Upper lobe of right lung (tissue), 1 donor: ENCODE measurements at places on chromosomes 7 and 10. TPM values are rescaled to one million over a fixed set of nuclear protein-coding genes. Genes with fewer than 3 reads are reported as not detected.

LRGUK gene
- total RNA-seq: 0.49 TPM

CLRN3 gene
- total RNA-seq: not detected

AP5Z1 gene
- total RNA-seq: 48.9 TPM

PLA2G12B gene
- 1.2 TPM for total RNA-seq

AMPH gene
- total RNA-seq: 0.58 TPM

TMEM130 gene
- 20.0 TPM for total RNA-seq

EDRF1 gene
- 20.8 TPM for total RNA-seq

DNA sequence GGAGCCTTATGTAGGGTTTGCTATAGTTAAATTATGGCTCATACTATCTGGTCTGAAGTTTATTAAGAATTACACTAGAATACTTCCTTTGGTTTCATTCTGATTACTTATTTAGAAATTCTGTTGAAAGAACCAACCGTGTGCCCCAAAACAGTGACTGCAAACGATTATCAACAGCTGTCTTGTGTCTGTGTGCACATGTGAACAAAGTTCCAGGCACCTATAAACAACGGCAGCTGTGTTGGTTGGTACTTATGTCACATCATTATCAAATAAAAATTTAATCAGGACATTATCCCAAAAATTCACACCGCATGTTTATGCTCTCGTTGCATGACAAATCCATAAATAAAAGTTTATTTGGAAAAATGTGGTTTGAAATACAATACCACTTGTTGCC is 80.6 kb downstream of the USP6NL start:
- DNase-seq: no peak
- no peak overlapping the region for H3K27ac ChIP-seq
- H3K4me1 ChIP-seq: peaks cover 15% of the 10 kb centered on the region

DNA sequence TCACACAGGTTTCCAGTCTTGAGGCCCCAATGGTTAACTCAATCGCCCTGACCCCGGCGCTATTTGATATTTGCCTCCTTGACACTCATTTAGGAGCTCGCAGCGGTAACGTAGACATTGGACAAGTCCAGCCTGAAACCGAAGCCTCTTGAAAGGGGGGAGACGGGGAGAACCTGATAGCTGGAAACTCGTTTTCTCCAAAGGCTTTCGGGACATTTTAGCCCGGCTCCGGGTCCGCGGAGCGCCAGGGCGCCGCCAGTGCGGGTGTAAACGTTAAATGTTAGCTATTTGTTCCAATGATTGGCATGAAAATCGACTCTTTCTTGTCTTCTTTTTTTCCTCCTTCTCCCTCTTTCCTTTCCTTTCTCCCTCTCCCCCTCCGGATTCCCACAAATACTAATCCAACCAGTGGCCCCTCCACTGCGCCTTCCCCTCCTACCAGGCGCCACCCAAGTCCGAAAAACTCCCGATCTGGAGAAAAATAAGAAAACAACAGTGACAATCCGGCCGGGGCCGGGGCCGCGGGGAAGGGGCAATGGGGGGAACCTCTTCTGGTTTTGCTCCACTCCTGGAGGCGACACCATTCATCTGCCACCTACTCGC is 17.2 kb upstream of the GATA3 start:
- H3K4me1 ChIP-seq: peaks cover 16% of the 10 kb centered on the region
- DNase-seq: no peak
- peaks cover 100% of the 10 kb centered on the region for H3K27me3 ChIP-seq

- H3K27me3 ChIP-seq: no peaks in the 10 kb centered on the region
- no peaks in the 10 kb centered on the region for H3K36me3 ChIP-seq
- H3K4me3 ChIP-seq: no peak overlapping the region
- no peaks in the 10 kb centered on the region for H3K4me1 ChIP-seq
- no peak for DNase-seq
Measured at GRCh38 chr7:3009086-3009485, 34.6 kb downstream of the CARD11 start.

- no peak overlapping the region for H3K4me3 ChIP-seq
- no peak for DNase-seq
- H3K36me3 ChIP-seq: peaks cover 71% of the 10 kb centered on the region
- no peaks in the 10 kb centered on the region for H3K4me1 ChIP-seq
- no peak overlapping the region for H3K27ac ChIP-seq
Measured at GRCh38 chr10:101609481-101609880, 21.4 kb downstream of the DPCD start.

DNA sequence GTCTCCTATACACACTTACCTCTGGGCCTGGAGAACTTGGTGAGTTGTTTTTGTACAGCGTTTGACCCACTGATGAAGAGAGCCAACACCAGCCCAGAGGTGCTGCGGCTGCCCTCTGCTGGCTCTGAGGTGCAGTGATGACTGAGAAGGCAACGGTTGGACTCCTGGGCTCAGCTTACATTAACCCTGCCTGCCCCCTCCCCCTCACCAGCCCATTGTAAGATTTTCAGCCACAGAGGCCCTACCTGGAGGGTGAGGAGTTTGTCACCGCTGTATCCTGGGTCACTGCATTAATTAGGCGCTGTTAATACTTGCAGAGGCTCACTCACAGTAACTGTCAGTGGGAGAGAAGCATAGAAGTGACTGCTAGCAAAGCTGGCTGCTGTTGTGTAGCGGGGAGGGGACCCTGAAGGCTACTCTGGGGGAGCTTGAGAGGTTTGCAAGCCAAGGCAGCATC is 19.0 kb upstream of the ANKRD2 start:
- H3K36me3 ChIP-seq: no peaks in the 10 kb centered on the region
- H3K27ac ChIP-seq: no peak overlapping the region
- peaks cover 11% of the 10 kb centered on the region for H3K4me1 ChIP-seq
- H3K4me3 ChIP-seq: no peak overlapping the region

DNA sequence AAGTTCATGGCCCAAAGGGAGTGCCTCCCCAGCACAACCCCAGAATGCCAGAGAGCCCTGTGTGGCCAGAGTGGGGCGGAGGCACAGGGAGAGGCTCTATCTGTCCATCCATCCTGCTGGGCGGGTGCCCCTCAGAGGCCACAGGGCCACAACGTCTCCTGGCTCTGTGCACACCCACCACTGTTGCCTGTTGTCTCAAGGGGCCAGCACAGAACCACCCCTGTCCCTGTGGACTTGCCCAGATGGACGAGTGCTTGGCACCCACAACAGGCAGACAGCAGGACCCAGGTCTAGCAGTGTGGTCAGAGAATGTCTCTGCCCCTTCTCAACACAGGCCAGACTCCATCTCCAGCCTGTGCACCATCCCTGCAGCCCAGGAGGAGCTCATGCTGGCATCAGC is 92.8 kb downstream of the PAXIP1 start:
- H3K4me3 ChIP-seq: no peak overlapping the region
- peaks cover 20% of the 10 kb centered on the region for H3K27me3 ChIP-seq
- DNase-seq: no peak
- H3K27ac ChIP-seq: no peak overlapping the region

- no peaks in the 10 kb centered on the region for H3K4me1 ChIP-seq
- H3K27ac ChIP-seq: no peak overlapping the region
- no peak for DNase-seq
- H3K27me3 ChIP-seq: no peaks in the 10 kb centered on the region
Measured at GRCh38 chr7:116024826-116025809, 5.4 kb downstream of the TFEC start.

DNA sequence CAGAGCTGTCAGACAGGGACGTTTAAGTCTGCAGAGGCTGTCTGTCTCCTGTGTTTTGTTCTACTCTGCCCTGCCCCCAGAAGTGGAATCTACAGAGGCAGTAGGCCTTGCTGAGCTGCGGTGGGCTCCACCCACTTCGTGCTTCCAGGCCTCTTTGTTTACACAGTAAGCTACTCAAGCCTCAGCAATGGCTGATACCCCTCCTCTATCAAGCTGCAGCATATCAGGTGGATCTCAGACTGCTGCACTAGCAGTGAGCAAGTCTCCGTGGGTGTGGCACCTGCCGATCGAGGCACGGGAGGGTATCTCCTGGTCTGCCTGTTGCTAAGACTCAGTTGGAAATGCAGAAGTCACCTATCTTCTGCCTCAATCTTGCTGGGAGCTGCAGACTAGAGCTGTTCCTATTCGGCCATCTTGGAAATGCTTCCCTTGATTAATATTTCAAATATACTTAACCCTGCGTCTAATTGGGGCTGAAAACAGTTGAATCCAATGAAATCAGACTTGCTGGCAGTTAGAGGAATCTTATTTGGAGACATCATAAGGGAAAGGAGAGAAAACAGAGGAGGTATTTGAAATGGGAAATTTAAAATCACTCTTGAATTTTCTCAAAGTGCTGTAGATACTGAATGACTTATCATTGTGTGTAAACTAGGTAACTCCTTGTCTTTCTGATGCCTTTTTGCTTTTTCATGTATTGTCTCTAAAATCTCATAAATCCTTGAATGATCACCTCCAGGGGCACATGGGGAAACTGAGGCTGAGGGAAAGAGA is 13.8 kb upstream of the CYP3A5 start:
- no peak for DNase-seq
- no peaks in the 10 kb centered on the region for H3K36me3 ChIP-seq
- H3K4me1 ChIP-seq: no peaks in the 10 kb centered on the region
- no peaks in the 10 kb centered on the region for H3K27me3 ChIP-seq

GRCh38 chr10:18649364-18649959 is 1.9 kb downstream of the NSUN6 start:
- no peaks in the 10 kb centered on the region for H3K27me3 ChIP-seq
- no peak overlapping the region for H3K4me3 ChIP-seq
- H3K27ac ChIP-seq: no peak overlapping the region
- peaks cover 13% of the 10 kb centered on the region for H3K4me1 ChIP-seq
- no peak for DNase-seq
- peaks cover 5% of the 10 kb centered on the region for H3K36me3 ChIP-seq

GRCh38 chr10:61921143-61921542 is 19.6 kb downstream of the ARID5B start:
- H3K36me3 ChIP-seq: no peaks in the 10 kb centered on the region
- no peak overlapping the region for H3K27ac ChIP-seq
- no peaks in the 10 kb centered on the region for H3K4me1 ChIP-seq
- no peak overlapping the region for H3K4me3 ChIP-seq
- H3K27me3 ChIP-seq: no peaks in the 10 kb centered on the region
- DNase-seq: no peak

GRCh38 chr10:118963933-118964332 is 65.6 kb upstream of the NANOS1 start:
- H3K36me3 ChIP-seq: no peaks in the 10 kb centered on the region
- peaks cover 7% of the 10 kb centered on the region for H3K4me1 ChIP-seq
- no peak overlapping the region for H3K4me3 ChIP-seq
- H3K27me3 ChIP-seq: no peaks in the 10 kb centered on the region

DNA sequence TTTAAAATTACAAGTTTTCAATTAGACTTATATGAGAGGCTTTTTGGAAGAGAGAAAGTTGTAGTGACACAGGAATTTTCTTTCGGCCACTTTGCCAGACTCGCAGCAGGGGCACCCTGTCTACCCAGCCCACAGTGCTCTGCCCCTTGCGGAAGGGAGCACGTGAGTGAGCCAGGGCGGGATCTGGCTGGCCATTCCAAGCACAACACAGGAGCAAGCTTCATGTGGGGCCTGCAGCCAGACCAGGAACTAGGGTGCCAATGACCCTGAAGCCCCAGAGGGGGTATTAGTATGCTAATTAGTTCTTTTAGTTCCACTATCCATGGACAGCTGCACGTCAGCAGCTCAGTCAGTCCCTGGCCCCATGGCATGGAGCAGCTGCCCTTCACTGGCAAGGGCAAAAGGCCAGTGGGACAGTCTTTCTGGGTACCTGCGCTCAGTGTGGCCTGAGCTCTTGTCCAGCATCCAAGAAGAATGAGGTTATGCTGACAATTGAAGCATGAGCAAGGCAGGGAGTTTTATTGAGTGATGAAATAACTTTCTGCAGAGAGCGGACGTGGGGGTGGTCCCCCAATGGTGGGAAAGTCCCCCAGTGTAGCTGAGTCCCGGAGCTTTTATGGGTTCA is 251.1 kb upstream of the CSTF2T start:
- DNase-seq: no peak
- no peaks in the 10 kb centered on the region for H3K4me1 ChIP-seq
- no peak overlapping the region for H3K4me3 ChIP-seq
- H3K27ac ChIP-seq: no peak overlapping the region
- H3K36me3 ChIP-seq: no peaks in the 10 kb centered on the region

DNA sequence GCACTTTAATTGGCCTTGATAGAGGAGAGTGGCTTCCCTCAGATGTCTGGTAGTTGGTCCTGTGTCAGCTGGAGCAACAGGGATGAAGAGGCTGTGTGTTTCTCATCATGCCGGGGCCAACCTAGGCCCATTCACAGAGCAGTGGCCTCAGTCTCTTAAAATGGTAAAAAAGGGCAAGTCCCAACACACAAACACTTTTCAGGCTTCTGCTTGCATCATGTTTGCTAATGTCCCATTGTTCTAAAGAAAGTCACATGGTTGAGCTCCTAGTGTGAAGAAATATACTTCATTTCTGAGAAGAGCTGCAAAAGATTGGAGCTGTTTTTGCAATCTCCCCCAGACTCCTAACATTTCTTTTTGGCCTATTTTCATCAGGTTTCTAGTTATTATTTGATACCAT is 40.6 kb upstream of the RBAK start:
- H3K36me3 ChIP-seq: no peaks in the 10 kb centered on the region
- H3K4me1 ChIP-seq: no peaks in the 10 kb centered on the region
- no peak for DNase-seq
- H3K27ac ChIP-seq: no peak overlapping the region
- no peak overlapping the region for H3K4me3 ChIP-seq

GRCh38 chr7:115015619-115016018 is 93.7 kb downstream of the MDFIC start:
- no peaks in the 10 kb centered on the region for H3K36me3 ChIP-seq
- no peak overlapping the region for H3K4me3 ChIP-seq
- H3K27ac ChIP-seq: no peak overlapping the region
- no peaks in the 10 kb centered on the region for H3K4me1 ChIP-seq
- H3K27me3 ChIP-seq: no peaks in the 10 kb centered on the region

GRCh38 chr7:88666626-88667025 is 92.9 kb upstream of the ZNF804B start:
- H3K27ac ChIP-seq: no peak overlapping the region
- no peaks in the 10 kb centered on the region for H3K36me3 ChIP-seq
- no peaks in the 10 kb centered on the region for H3K27me3 ChIP-seq
- H3K4me1 ChIP-seq: no peaks in the 10 kb centered on the region
- no peak for DNase-seq

DNA sequence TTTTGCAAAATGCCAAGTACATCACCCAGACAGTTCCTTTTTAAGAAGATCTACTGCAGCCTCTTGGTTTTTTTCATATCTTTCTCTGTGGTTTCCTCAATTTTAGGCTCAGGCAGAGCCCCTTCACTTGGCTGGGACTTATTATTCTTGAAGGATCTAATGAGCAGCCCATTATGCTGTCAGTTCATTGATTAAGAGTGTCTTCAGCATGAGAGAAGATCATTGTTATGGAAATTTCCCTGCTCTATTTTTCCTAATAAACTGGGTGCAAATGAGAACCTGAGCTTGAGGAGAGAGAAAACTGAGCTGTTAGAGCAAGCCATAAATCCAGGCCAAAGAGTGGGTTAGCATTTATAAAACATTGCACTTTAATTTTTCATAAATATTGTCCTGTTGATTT is 146.5 kb downstream of the SEC23IP start:
- no peak overlapping the region for H3K4me3 ChIP-seq
- no peak for DNase-seq
- no peaks in the 10 kb centered on the region for H3K27me3 ChIP-seq

DNA sequence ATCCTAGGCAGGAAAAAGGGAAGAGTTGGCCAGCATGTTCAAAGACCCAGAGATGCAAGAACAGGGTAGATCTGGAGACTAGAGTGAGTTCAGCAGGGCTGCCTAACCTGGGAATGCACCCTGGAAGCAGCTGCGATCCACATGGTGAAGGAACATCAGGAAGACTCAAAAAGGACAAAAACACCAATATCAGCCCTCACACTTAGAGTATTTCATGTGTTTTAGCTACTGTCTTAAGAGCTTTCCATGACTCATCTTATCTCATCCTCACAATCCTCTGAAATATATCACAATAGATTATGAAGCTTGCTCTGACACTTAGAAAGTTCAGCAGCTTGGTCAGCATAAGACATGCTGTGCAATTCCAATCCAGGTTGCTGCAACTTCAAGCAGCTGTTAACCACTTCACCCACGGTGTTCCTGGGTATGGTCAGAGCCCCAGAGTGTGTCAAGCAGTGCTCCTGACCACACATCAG is 380.9 kb downstream of the PARD3 start:
- no peak overlapping the region for H3K4me3 ChIP-seq
- DNase-seq: no peak
- no peaks in the 10 kb centered on the region for H3K36me3 ChIP-seq
- H3K27me3 ChIP-seq: no peaks in the 10 kb centered on the region
